ENCODE measurements at places on chromosomes 2 and 18. TPM values are rescaled to one million over a fixed set of nuclear protein-coding genes. Genes with fewer than 3 reads are reported as not detected.

DNA sequence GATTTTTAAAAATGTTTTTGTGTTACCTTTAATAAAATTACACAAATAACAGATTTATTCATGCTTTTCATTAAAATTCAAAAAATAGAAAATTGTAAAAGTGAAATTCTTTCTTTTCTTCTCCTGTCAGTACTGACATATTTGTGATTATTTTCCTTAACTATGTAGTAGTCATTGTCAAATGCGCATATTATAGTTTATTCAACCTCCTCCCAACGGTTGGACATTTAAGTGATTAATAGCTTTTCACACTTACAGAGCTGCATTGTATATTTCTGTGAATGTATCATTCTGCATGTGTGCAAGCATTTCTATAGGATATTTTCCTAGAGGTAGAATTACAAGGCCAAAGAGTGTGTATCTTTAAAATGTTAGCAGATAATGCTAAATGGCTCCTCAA is 259.2 kb downstream of the SH3BP4 start:
- DNase-seq: no peak
- no peak overlapping the region for H3K27ac ChIP-seq
- H3K27me3 ChIP-seq: no peaks in the 10 kb centered on the region
- H3K4me1 ChIP-seq: no peaks in the 10 kb centered on the region
- H3K4me3 ChIP-seq: no peak overlapping the region

RABL2A gene
- 23.7 TPM for total RNA-seq

DNA sequence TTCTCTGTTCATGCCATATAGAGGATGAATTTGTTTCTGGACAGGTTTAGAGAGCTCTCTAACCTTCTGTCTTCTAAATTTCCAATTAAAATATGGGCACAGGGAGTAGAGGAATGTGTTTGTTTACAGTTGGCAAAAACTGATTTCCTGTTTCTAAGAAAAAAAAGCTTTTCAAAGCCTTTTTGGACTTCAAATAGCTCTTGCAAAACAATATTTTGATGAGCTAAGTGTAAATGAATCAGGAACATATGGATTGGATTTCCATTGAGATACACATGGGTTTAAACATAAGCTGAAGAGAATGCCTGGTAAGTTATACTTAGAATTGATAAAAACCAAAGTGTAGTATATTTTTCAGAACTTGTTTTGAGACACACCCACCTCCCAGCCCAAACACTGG is 677.5 kb downstream of the NYAP2 start:
- H3K27ac ChIP-seq: no peak overlapping the region
- H3K4me1 ChIP-seq: no peaks in the 10 kb centered on the region
- no peak for DNase-seq
- H3K36me3 ChIP-seq: no peaks in the 10 kb centered on the region
- H3K4me3 ChIP-seq: no peak overlapping the region

SEPTIN2 gene
- total RNA-seq: 298 TPM

DNA sequence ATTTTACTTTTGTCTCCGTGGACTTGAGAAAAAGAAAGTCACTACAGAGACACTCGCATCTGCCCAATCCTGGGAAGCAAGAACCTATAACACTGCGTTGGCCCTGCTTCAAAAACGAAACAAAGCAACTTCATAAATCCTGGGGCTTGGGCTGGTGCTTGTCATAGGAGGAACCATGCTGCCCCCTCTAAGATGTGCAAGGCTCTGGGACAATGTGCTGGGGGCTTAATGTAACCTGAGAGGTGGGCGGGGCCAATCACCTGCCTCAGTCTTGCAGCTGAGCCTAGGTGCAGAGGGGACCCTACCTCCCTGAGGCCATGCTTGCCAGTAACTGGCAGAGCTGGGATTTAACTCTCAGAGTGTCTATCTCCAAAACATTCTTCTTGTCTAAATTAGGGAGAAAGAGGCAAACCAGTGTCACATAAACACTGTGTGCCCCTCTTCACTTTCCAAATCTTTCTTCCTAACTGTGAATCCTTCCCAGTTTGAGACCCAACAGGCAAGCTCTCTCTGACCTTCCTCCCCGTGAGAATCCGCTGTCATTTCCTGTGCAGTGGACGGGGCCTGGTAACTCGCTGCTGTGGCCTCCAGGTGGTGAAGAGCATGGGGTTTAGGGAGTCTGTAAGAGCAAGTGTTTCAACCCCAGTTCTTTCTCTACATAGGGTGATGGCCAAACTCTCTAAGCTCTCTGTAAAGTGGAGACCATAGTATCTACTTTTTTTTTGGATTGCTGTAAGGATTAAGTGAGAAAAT is 115.1 kb downstream of the ACKR3 start:
- no peak for DNase-seq
- H3K4me3 ChIP-seq: no peak overlapping the region
- no peaks in the 10 kb centered on the region for H3K36me3 ChIP-seq
- peaks cover 14% of the 10 kb centered on the region for H3K4me1 ChIP-seq
- no peak overlapping the region for H3K27ac ChIP-seq
- no peaks in the 10 kb centered on the region for H3K27me3 ChIP-seq

DNA sequence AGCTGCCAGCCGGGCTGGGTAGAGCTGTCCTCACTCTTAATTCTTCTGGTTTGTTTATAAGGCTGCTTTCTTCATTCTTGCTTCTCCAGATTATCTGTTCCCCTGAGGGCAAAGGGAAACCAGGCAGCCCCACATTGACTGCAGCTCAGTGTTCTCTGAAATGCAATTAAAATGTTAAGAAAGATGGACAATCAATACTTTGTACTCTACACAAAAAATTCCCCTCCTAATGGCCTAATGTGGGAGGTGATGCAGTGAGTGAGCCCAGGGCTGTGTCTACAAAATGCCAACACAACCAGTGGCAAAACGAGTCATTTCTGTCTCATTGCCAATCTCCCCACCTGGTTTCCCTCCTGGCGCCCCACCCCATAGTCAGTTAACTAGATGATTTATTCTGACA is 541.7 kb upstream of the RAB6C start:
- DNase-seq: no peak
- H3K27me3 ChIP-seq: no peaks in the 10 kb centered on the region
- no peaks in the 10 kb centered on the region for H3K36me3 ChIP-seq
- no peaks in the 10 kb centered on the region for H3K4me1 ChIP-seq
- H3K27ac ChIP-seq: no peak overlapping the region

- H3K4me1 ChIP-seq: no peaks in the 10 kb centered on the region
- H3K4me3 ChIP-seq: no peak overlapping the region
- no peak for DNase-seq
- H3K36me3 ChIP-seq: no peaks in the 10 kb centered on the region
- no peak overlapping the region for H3K27ac ChIP-seq
These were observed 146.4 kb upstream of the SPATS2L start for GRCh38 chr2:200159829-200160781.

Data from breast epithelium (tissue), 4 donors.